ENCODE measurements at places on chromosomes 4 and X.

GRCh38 chr4:15013585-15013984, 11.3 kb downstream of the CPEB2 start:
- DNase-seq: no peak

DNA sequence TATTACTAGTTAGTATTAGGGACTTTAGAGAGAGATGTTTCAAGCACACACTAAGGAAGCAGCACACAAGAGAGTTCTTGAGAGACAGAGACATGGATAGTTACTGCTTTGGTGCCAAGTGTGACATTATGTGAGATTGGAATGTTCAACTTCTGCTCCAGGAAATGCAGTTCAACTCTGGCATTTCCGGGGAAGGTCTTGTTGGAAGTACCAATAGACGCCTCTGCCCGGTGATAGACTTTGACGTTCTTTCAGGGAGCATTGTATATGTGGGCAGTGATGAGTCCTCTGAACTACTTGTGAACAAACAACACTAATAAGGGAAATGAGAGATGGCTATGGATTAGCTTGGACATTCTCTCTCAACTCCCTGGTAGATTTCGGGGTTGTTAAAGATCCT, 638.1 kb upstream of the BOD1L1 start:
- DNase-seq: no peak

- no peak for DNase-seq
These were observed 9.0 kb downstream of the ABCE1 start for GRCh38 chr4:145107126-145107525.

- no peak for DNase-seq
These were observed 146.5 kb downstream of the SPANXN1 start for GRCh38 chrX:145393702-145394235.

DNA sequence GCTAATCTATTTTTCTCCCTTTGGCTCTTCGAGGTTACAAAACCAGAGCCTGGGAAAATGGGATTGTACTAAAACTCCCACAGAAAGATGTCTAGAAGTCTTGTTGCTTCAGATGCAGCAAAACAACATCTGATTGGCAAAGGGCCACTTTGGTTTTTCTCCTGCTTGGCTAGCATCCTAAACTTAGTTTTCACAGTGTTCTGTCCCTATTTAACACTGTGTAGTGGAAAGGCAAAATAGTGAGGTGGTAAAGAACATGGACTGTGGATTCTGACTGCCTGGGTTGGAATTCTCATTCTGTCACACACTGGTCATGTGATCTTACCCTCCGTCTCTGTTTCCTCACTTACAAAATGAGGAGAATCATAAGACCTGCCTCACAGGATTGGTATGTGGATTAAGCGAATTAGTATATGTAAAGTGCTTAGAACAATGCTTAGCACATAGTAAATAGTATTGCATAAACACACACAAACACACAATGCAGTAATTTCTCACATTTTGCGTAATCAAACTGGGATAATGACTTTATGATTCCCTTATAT, 23.5 kb downstream of the TIGD2 start:
- no peak for DNase-seq

- DNase-seq: no peak
These were observed 920 bp downstream of the HTT-AS start for GRCh38 chr4:3073158-3074077.

- DNase-seq: no peak
These were observed 167.6 kb upstream of the ARSJ start for GRCh38 chr4:114146947-114147618.

GRCh38 chr4:175405961-175406360, 406.1 kb downstream of the GPM6A start:
- DNase-seq: no peak

DNA sequence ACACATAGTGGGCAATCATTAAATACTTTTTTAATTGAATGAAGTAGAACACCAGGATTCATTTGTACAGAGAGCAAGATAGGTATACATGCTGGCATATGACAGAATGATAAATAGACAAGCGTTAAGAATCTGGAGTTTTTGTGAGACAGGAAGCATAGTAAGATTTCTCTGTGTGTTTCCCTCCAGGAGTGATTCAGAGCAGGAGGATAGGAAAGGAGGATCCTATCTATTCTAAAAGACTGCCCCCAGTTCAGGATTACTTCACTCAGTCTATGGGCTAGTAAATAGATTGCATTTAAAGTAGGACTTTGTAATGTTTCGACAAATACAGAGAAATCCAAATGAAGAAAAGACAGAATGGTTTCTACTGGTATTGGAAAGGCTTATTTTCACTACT, 423.7 kb downstream of the PDGFC start:
- DNase-seq: no peak

DNA sequence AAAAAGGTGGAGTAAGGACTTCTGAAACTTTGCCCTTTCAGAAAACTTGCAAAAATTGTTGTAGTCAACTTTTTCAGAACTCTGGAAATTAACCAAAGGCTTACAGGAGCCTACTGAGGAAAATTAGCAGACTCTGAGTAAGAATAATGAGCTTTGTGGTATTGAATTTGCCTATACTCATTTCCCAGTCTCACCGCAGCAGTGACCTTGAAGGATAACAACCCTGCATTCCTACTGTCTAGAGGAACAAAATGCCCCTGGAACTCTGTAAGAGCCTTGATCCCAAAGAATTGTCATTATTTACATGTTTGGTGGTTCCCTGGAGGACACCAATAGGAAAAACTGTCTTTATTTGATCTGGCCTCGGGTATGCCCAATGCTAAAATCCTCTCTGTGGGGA, 57.9 kb downstream of the MND1 start:
- no peak for DNase-seq

DNA sequence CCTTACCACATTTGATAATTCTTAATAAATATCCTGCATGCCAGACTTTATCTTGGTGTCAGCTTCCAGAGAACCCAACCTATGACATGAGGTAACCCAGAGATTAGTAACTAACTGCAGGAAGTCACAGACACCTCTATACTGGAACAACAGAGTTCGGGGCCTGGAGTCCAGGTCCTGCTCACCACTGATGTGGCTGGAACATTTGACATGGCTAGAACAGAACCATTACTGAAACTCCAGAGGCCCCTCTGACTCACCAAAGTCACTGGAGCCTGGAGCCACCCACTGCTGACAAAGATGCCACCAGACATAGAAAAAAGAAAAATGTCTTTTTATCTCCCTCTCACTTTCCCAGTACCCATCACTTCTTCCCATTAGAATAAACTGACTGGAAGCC, 403.7 kb downstream of the MID1IP1 start:
- DNase-seq: peak; percentile 5

- no peak for DNase-seq
These were observed 20.2 kb downstream of the CLNK start for GRCh38 chr4:10664408-10664807.

DNA sequence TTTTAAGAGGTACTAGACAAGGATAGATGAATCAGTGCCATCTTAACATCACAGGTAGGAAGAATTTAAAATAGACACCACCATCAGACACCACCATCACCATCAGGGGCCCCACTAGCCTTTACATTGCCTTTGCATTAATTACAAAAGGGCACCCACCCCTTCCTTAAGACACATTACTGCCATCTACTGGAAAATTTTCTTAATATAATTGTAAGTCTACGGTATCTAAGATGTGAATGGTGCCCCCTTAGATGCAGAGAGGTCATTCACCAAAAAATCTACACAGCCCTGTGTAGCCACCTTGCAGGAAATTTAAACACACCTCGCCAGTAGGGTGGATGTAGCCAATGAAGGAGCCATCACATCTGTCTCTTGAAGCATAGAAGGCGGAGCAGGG, 184.1 kb downstream of the MID1IP1 start:
- DNase-seq: peak; percentile 40

DNA sequence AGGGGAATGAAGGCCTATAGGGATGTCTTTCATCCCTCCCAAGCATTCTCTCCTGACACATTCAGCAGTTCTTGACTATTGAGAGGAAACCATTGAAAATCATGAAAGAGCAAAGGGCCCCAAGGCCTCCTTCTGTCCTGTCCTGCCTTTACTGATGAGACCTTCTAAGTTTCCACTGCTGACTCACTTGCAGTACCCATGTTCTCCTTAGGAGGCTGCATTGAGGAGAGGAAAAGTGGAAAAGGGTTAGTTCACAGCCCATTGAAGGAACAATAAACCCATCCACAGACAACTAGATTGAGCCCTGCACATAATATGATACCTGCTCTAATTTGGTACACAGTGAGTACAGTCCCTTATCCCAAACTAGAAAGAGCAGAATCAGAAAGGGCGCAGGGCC, 115.1 kb upstream of the PNPLA4 start:
- no peak for DNase-seq

GRCh38 chr4:165583341-165583740, 204.5 kb downstream of the CPE start:
- DNase-seq: no peak

- DNase-seq: no peak
These were observed 82.0 kb downstream of the UNC5C start for GRCh38 chr4:95466791-95467190.

DNA sequence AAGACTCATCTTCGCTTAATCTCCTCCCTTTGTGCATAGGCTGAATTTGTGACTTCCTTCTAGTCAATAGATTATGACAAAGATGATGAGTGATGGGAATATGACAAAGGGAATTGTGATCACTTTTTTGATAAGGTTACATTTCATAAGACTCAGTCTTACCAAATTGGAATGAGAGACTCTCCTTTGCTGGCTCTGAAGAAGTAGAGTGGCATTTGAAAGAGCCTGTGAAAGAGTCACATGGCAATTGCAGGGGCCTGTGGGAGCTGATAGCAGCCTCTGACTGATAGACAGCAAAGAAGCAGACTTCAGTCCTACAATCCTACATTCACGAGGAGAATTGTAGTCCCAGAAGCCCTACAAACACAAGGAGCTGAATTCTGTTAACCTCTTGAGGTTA, 44.9 kb upstream of the ADAMTS3 start:
- no peak for DNase-seq

GRCh38 chrX:107574711-107575110, 53.6 kb upstream of the PRPS1 start:
- no peak for DNase-seq

- no peak for DNase-seq
These were observed 70.4 kb downstream of the OR13H1 start for GRCh38 chrX:131614241-131614640.

All from GM10248 (cell line).